ENCODE measurements at places on chromosomes 2 and 18.

GRCh38 chr18:79681484-79682387 is 2.1 kb downstream of the CTDP1 start:
- DNase-seq: no peak

DNA sequence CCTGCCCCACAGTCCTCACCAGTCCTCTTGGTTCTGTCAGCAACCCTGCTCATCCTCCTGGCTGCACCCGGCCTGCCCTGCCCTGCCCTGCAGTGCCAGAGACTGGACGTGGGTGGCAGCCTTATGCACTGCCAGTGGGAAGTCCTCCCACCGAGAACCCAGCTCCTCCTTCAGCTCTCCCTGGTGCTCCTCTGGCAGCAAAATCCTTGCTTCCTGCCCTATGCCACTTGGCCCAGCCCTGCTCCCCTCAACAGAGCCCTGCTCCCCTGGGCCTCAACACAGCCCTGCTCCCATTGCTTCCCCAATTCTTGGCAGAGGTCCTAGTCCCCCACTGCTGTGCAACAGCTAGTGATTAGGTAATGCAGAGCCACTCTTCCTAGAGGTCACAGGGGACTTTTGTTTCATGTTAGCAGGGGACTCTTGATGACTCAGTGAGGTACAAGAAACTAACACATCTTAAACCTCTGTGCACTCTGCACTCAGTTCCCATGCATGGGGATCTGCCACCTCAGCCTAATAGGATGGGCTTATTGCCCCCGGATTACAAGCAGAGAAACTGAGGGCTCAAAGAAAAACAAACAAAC is 58.0 kb upstream of the EDAR start:
- DNase-seq: no peak

DNA sequence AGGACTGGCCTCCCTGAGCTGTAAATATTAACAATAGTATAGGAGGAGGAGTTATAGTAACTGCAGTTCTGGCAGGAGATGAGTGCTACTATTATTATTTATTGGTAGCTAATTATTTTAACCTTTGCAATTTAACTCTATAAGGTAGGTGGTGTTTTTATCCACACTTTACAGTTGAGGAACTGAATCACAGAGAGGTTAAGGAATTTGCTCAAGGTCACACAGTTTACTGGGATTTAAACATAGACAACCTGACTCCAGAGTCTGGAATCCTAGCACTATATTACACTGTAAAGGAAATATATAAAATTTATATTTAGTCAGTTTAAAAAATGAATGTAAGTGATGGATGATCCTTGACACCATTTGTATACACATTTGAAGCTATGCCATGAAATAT is 2.1 kb downstream of the ERICH2 start:
- no peak for DNase-seq

DNA sequence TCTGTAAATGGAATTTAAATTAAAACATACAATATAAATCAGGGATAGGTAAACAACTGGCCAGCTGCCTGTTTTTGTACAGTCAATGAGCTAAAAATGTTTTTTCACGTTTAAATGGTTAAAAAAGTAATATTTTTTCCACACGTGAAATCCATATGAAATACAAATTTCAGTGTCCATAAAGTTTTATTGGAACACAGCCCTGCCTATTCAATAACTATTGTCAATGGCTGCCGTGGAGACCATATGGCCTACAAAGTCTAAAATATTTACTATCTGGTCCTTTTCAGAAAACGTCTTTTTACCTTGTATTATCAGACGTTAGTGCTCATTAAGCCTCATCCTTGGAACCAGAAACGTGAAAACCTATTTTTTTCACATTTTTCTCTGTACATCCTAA is 1.3 kb downstream of the TMEM17 start:
- DNase-seq: no peak

- DNase-seq: no peak
Observed at GRCh38 chr18:28136071-28136470, 40.9 kb downstream of the CDH2 start.

GRCh38 chr2:109513749-109514588 is 99.8 kb downstream of the SEPTIN10 start:
- DNase-seq: no peak

- no peak for DNase-seq
Observed at GRCh38 chr2:122960759-122961641, 1064.1 kb upstream of the CNTNAP5 start.

- DNase-seq: no peak
Observed at GRCh38 chr2:10626837-10627236, 62.9 kb downstream of the NOL10 start.

DNA sequence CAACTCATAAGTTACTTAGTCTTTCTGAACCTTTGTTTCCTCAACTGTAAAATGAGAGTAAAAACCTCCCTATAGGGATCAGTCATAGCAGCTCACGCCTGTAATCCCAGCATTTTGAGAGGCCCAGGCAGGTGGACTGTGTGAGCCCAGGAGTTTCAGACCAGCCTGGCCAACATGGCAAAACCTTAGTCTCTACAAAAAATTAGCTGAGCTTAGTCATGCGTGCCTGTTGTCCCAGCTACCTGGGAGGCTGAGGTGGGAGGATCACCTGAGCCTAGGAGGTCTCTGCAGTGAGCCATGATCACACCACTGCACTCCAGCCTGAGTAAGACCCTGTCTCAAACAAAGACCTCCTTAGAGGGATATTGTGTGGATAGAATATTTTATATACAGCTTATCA is 2.3 kb downstream of the GPR155 start:
- no peak for DNase-seq

DNA sequence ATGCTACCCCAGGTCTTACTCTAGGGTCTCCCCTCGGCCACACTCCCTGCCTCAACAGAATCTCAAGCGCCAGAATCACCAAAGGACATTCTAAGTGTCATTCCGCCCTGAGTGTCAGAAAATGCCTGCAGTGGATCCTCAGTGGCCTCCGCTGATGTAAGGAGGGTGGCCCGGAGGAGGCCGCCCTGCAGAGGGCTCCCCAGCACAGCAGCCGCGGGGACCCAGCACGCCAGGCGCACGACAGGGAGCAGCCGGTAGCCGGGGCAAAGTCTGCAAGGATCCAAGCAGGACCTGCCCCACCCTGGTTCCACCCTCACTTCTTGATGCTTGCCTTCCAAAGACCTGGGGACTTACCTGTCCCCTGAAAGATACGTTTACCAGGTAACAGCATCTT is 54.2 kb upstream of the ID2 start:
- no peak for DNase-seq

GRCh38 chr18:59881728-59882656 is 17.8 kb upstream of the PMAIP1 start:
- DNase-seq: no peak

GRCh38 chr2:241575624-241576292 is 17.2 kb downstream of the BOK start:
- no peak for DNase-seq

- peak; percentile 18 for DNase-seq
Observed at GRCh38 chr2:219171231-219171651, 1.4 kb upstream of the SLC23A3 start.

DNA sequence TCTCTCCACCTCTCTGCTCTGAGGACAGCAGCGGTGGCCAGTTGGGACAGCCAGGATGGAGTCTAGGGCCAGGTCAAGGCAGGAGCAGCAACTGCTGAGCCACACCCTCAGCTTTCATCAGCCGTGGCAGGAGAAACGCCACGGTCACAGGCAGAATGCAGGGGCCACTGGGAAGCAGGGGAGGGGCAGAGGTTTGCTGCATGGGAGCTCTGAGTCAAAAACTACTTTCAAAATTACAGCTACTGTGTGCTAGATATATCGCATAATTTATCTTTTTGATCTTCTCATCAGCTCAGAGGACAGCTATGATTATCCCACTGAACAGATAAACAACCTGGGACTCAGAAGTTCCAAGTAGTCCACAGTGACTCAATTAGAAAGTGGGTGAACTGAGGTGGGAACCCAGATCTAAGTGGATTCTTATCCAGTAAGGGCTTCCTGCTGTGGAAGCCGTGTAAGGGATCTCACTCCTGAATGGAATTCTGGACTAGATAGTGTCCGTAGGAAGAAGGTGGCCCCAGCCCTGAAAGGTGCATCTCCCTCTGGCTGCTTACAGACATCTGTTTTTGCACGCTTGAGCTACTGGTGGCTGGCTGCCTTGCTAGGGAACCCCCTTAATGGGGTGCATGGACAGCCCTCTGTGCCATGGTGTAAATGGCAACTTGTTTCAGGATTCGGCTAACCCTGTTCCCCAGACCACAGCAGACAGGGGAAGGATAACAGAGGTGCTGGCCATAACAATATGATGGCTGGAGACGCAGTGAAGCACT is 194.6 kb upstream of the SMAD2 start:
- DNase-seq: no peak

GRCh38 chr2:196277002-196277401 is 105.6 kb upstream of the STK17B start:
- peak; percentile 47 for DNase-seq

GRCh38 chr2:72144632-72145288 is 2.9 kb downstream of the CYP26B1 start:
- no peak for DNase-seq

GRCh38 chr2:238694136-238694755 is 153.6 kb upstream of the TWIST2 start:
- no peak for DNase-seq

DNA sequence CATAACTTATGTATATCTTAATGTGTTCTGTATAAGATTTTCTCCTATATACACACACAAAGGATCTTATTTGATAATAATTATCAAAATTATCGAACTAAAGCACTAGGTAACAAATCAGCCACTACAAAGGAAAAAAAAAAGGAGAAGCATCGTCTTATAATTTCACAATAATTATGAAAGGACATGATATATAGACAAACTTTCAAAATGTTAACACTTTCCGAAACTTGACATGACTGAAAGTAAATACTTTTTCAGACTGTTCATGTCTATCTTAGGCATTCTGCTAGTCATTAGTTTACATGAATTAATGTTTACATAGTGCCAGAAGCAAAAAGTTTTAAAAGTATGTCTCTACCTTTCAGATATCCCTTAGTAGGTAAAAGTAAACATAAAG is 7.3 kb upstream of the NR4A2 start:
- DNase-seq: no peak

DNA sequence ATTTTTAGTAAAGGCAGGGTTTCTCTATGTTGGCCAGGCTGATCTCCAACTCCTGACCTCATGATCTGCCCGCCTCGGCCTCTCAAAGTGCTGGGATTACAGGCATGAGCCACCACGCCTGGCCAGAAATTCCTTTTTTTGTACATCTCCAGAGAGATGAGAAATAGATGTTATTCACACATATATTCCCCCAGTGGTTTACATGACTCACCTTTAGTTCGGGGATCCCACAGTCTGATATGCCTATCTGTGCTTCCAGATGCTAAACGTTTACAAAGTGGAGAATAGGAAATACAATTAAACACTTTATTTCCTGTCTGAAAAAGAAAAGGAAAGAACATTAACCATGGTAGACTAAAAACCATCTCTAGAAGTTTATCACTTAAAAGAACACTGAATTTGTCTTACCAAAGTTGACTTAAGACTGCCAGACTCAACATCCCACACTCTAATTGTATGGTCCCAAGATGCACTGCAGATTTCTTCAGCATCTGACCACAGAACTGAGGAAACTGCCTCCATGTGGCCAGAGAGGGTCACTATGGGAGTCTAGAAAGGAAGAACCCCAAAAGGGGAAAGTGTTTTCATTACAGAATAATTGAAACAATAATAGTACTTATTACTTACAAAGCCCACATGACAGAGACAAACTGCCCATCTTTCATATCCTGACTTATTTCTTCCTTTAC is 12.6 kb upstream of the ICA1L start:
- DNase-seq: no peak

DNA sequence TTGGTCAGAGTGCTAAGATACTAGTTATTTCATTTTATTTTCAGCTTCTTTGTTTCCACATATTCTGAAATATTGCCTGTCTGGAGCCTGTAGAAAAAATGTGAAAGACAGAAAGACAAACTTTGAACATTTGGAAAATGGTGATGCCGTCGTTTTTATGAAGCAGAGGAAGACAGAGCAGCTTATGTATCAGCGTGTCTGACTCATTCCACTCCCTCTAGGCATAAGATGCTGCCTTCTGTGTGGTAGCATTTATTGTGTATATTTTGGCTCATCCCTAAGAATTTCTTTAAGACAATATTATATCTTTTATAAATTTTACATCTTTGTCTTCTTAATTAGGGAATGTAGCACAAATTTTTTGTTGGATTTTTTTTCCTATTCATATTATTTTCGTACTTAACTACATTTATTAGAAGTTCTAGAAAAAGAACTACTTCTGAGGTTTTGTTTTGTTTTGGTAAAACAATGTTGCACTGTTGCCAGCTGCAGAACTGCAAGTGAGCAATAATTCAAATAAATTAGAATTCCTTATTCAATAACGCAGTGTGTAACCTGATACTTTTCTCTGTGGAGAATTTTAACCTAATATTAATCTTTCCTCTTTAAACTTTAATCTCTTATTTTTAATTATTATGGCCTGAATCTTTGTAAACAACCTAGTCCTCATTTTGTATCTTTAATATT is 300.4 kb downstream of the ZNF407 start:
- DNase-seq: no peak

DNA sequence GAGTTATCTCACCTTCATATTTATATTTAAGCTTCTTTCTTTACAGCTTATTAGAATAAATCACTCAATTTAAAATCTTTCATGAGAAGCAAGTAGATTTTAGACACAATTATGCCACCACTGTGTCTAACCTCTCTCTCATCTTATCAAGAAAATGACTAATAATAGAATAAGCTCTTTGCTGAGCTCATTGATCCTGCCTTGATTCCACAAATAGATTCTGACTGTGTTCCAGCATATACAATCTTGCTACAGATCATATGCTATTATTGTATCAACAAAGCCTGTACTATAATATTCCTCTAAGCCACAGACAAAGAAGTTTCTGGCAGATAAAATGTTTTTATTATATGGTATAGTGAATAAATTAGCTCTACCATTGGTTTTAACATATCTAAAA is 168.7 kb upstream of the GULP1 start:
- no peak for DNase-seq

GRCh38 chr2:196737046-196737445 is 62.4 kb downstream of the GTF3C3 start:
- no peak for DNase-seq

- DNase-seq: no peak
Observed at GRCh38 chr18:49778826-49779465, 34.4 kb downstream of the ACAA2 start.
